ENCODE measurements at places on chromosomes 7 and 10. TPM values are rescaled to one million over a fixed set of nuclear protein-coding genes. Genes with fewer than 3 reads are reported as not detected.

The ASB4 gene
- total RNA-seq: 0.24 TPM

The NKX2-3 gene
- total RNA-seq: not detected

The ANXA7 gene
- total RNA-seq: 131 TPM

The CNPY1 gene
- not detected for total RNA-seq

The RBP3 gene
- total RNA-seq: not detected

The CTTNBP2 gene
- 7.9 TPM for total RNA-seq

The MYPN gene
- 2.5 TPM for total RNA-seq

The LBX1 gene
- total RNA-seq: not detected

The EGFR gene
- total RNA-seq: 87.2 TPM

The ADARB2 gene
- not detected for total RNA-seq

The ACSL5 gene
- 14.7 TPM for total RNA-seq

The GTF2IRD1 gene
- total RNA-seq: 14.7 TPM

The RSPH10B2 gene
- total RNA-seq: 0.33 TPM

The DKK1 gene
- 8.1 TPM for total RNA-seq

The CDC14C gene
- not detected for total RNA-seq

The AQP1 gene
- 388 TPM for total RNA-seq

The TMEM176B gene
- total RNA-seq: 110 TPM

The TMEM184A gene
- not detected for total RNA-seq

The LMOD2 gene
- not detected for total RNA-seq

The H2BK1 gene
- 1.1 TPM for total RNA-seq

The FRMD4A gene
- 37.8 TPM for total RNA-seq

The FGFR2 gene
- 17.7 TPM for total RNA-seq

The HABP2 gene
- total RNA-seq: not detected

The ANKRD61 gene
- 0.42 TPM for total RNA-seq

The KLF14 gene
- total RNA-seq: 0.23 TPM

The AZGP1 gene
- total RNA-seq: 0.33 TPM

The HPS1 gene
- 53.2 TPM for total RNA-seq

The ADAM22 gene
- total RNA-seq: 18.4 TPM

The CRYGN gene
- total RNA-seq: 0.42 TPM

The GIMAP6 gene
- total RNA-seq: 33.3 TPM

The TAS2R41 gene
- total RNA-seq: 0.81 TPM

The PDE6C gene
- total RNA-seq: not detected
